ENCODE measurements at places on chromosomes 2 and 18.
A peak's percentile ranks its signal among the peaks of the same experiment; 100 is the strongest.

DNA sequence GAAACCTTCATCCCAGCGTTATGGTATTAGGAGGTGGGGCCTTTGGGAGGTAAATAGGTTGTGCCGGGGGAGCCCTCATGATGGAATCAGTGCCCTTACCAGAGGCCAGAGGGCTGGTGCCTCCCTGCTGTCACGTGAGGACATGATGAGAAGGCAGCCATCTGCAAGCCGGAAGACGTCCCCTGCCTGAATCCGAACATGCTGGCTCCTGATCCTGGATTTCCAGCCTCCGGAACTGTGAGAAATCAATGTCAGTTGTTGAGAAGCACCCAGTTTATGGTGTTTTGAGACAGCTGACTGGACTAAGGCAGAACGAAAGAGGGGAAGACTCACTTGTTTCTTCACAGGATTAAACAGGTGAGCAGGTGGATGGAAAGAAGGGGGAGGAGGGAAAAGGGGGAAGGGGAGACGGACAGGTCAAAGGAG is 13.0 kb upstream of the KLF11 start:
- DNase-seq, result no peak

DNA sequence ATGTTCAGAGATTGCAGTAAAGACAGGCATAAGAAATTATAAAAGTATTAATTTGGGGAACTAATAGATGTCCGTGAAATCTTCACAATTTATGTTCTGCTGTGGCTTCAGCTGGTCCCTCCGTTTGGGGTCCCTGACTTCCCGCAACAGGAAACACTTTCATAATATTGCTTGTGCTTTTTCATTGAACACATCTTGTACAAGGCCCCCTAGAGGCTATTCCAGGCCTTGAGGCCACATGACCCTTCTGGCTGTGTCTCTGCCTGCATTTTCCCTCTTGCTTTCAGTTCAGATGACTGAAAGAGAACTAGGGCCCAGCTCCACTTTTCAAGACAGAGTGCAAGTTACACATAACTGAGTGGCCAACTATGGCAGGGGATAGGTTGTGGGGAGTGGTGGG is 164.1 kb downstream of the TMEM247 start:
- no peak for DNase-seq

- DNase-seq, result no peak
These were observed 26.1 kb downstream of the SLC20A1 start for GRCh38 chr2:112671801-112672200.

GRCh38 chr2:7788736-7789135 is 871.5 kb downstream of the RNF144A start:
- DNase-seq, result no peak

GRCh38 chr18:21704603-21705364 is at the start of gene ABHD3:
ABHD3 (minus strand) TSS chr18:21704774; CDS start chr18:21704665, 109 bp downstream.
- DNase-seq, result peak; percentile 80

All from stimulated activated CD8-positive, alpha-beta memory T cell treated with anti-CD3 and anti-CD28 coated beads, Interleukin-7, amount 100 ng/mL, for 1 hour (primary cell).